Left renal cortex interstitium (tissue), 4 donors: ENCODE measurements at places on chromosomes 3 and 15.

DNA sequence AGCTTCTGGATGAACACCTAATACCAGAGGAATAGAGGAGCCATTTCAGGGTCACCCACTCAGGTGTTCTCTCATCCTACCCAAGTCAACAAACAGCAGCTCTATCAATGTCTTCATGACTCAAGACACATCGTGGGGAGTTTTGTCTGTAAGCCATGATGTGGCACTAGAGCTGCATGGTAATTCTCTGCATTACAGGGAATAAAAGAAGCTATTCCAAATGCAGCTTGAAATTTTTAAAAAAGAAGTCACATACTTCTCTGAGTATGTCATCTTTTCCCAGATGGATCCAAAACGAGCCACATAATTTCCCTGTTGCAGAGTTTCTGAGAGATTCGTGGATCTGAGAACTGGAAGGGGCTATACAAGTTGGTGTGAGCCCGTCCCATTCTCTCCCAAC is 6.1 kb upstream of the THSD4 start:
- no peak for DNase-seq

DNA sequence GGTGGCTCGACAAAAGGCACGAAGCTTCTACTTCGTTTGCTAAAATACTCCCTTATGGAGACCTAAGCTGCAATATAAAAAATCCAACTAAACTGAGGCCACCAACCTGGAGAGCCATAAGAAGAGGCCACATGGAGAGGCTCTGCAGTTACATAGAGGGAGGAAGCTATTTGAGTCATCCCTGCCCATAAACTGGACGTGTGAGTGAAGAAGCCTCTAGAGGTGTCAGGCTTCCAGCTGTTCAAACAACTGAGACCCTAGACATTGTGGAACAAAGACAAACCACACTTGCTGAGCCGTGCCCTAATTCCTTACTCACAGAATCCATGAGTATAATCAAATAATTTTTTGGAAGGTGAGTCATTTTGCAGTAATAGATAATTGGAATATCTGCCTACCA is 50.2 kb upstream of the GMNC start:
- DNase-seq: no peak

- no peak for DNase-seq
Observed at GRCh38 chr3:155664925-155665695, 79.8 kb downstream of the PLCH1 start.

DNA sequence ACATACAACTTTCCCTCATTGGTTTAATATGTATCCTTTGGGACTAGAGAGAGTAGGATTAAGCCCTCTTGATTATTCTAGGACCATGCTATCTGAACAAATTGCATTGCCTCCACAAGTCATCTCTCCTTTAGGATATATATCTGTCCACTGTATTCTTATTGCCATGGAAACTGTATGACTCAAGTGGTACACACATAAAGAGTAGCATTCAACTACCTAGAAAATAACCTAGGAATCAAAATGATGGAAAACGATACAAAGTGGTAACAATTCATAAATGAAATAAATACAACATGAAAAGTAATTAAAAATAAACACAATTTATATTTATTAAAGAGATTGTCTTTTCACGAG is 212.1 kb upstream of the P2RY1 start:
- DNase-seq: no peak

GRCh38 chr3:170636400-170636973 is 50.6 kb upstream of the SLC7A14 start:
- DNase-seq: no peak

DNA sequence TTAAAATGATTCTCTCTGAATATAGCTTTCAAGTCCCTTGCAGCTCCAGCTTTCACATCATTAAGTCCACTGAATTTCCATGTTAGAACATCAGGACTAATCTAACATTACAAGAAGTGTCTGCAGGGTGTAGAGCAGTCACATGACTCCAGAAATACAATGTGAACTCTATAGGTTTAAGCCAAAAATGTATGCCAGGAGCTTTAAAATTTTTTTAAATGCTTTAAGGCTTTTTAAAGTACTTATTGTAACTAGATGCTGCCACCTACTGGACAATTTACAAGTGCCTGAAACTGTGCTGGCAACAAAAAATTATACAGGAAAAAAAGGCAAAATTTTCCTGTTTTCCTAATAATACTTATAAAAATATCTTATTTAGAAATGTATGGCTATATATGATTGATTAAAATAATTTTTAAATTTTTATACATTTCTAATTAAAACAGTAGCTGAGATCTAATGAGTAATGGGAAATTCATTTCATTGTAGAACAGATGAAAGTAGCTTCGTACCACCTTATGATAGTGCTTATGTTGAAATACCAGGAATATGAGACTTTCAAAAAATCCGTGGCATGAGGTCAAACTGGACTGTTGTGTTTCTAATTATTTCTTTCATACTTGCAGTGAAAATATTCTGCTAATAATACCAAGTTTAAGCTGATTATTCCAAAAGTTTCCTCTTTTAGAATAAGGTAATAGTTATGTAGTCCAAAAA is 25.7 kb downstream of the FSIP1 start:
- peak; percentile 34 for DNase-seq

DNA sequence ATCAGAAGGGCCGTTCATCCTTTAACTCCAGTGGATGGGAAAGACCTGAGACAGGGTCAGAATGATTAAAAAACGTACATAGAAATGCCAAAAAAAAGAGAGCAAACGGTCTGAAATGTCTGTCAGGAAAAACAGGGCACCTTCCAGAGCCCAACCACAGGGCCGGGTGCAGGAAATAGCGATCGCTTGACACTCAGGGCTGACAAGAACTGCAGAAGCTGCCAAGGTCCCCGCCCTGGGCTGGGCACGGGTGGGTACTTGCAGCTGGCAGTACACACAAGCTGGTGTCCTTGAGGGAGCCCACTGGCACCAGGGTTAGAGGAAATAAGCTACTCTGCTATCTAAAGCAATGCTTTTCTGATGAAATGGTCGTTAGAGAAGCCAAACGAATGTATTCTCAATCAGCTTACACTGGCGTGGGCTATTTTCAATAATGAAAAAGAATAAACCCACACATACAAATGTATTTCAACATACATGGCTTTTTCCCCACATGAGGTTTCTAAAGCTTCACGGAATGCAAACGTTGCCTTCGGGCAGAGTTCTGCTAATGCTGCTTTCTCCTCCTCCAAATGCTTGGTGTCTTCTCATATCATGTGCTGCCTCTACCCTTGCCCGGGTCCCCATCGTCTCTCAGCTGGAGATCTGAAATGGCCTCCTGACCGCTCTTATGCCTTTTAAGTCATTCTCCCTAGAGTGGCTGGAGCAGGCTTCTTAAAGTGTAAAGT is 15.6 kb downstream of the FRMD4B start:
- DNase-seq: no peak

GRCh38 chr3:37346227-37347005 is 172.0 kb upstream of the LRRFIP2 start:
- no peak for DNase-seq

- no peak for DNase-seq
Observed at GRCh38 chr3:159795681-159796175, 192.9 kb upstream of the IL12A start.

- DNase-seq: no peak
Observed at GRCh38 chr3:180694321-180694720, 15.0 kb upstream of the CCDC39 start.

DNA sequence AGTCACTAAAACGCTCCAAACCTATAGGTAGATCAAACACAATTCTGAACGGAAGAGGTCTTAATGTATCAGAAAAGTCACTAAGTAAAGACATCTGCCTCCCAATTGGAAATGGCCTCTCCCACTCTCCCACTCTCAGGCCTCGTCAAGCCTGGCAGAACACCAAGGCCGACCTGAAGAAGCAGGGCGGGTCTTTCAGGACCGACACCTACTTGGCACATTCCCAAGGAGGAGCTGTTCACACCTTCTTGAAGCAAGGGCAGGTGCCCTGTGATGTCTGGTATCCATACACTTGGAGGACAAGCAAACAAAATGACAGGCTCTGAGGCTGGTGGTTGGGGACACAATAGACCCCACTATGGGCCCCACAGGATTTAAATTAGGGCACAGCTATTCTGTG is 30.0 kb downstream of the XXYLT1 start:
- DNase-seq: no peak

DNA sequence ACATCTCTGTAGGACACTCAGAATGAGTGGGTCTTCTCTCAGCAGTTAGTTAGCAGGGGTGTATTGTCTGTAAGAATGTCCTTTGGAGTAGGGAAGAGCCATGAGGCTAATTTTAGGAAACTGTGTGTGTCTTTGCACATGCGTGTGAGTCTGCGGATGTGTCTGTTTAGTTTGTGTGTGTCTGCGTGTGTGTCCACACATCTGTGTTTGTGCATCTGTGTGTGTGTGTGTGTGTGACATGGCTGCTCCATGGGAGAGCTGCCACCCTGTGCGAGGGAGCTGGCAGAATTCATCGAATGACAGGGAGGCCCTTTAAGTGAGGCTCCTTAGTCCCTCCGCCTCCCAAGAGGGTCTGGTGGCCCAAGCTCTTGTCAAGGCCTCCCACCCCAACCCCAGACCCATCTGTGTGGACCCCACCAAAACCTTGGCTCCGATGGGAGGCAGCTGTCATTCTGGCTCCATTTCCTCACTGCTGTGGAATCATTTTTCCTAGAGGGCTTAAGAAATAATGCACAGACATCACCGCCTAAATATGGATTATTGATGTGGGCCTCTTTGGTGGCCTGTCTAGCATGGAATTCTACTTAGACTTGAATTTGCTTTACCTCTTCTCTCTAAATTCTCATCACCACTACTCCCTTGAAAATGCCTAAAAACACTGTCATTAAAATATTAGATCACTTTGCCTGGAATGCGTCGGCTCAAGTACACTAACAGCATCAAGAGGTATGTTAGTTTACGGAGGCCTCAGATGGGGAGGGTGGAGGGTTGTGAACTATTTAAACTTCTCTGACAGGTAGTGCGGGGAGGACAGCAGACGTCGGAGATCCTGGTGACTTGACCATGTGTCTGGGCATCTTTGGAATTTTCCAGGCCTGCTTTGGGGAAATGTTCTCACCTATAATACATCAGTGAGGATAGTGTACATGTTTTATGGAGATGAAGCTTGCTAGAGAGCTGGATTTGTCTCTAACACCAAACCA is 9.4 kb downstream of the ESYT3 start:
- DNase-seq: no peak
